ENCODE measurements at places on chromosomes 2 and 18.

DNA sequence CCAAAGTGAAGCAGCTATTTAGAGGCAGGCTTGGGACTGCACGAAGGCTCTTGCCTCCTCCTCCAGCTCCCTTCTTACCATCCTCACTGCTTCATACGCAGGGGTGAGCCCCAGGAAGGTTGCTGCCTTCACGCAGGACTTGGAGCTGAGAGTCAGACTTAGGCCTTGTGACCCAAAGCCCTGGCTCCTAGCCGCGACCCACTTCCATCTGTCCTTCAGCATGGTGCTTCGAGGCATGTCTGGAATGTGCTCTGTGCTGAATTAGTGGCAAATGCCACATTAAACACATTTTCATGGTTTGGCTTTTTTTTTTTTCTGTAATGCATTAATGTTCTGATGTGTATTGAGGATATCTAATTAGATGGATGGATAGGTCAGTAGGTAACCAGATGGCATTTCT lies 37.5 kb downstream of the ITGB1BP1 start:
- no peak for DNase-seq

- DNase-seq, result no peak
These were observed 15.0 kb downstream of the APLF start for GRCh38 chr2:68482296-68482820.

DNA sequence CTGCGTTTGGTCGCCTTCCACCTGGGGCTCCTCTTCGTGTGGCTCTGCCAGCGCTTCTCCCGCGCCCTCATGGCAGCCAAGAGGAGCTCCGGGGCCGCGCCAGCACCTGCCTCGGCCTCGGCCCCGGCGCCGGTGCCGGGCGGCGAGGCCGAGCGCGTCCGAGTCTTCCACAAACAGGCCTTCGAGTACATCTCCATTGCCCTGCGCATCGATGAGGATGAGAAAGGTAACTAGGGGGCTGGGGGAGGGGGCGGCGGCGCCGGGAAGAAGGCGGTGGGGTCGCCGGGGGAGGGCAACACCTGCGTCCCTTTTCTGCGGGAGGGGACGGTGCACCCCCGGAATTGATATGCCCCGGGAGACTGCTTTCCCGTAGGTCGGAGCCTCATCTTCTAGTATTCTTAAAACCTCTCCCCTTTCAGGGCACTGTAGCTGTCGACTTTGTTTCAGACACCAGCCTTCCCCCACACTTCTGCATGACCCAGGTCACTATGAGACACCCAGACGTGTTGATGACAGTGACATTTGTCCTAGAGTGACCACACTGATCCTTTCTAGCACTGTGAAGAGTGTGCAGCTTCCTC lies 755 bp downstream of the SPAST start:
- no peak for DNase-seq

DNA sequence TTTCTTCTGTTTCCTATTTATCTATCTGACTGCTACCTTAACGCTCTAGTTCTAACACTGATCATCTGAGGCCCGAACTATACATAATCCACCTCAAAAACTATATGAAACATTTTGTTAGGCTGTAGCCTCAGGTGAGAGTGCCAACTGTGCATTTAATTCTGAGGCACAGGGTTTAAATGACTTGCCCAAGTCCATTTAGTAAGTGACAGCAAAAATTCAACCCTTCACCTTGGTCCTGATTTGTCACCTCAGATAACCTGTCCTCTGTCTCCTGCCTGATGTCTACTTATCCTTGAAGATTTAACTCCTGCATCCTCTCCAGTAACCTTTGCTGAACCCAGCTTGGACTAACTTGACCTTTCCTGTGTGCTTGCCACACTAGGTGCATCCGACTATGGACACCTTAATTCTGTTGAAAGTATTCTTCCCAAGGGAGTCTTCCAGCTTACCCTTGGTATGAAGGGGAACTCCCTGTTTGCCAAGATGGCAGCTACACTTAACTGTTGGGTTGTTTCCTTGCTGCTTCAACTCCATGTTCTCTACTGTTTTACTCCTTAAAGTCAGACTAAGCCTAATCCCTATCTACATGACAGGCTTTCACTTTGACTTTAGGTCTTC lies 23.5 kb downstream of the CD302 start:
- DNase-seq, result no peak

GRCh38 chr2:226300196-226300886 lies 499.3 kb downstream of the IRS1 start:
- no peak for DNase-seq

DNA sequence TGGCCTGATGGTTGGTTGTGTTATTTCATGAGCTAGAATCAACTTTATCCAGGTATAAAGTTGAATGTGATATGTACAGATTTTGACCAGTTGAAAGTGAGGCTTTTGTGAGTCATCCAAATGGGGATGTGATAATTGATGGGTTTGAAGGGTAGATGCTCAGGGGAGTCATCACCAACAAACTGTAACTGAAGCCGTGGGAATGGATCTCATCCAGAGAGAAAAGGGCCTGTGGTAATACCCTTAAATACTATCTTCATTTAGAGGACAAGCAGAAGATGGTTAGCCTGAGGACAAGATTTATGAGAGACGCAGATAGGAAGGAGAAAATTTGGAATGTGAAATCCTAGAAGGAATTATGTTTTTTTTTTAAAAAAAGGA lies 90.5 kb upstream of the MYO3B start:
- no peak for DNase-seq

DNA sequence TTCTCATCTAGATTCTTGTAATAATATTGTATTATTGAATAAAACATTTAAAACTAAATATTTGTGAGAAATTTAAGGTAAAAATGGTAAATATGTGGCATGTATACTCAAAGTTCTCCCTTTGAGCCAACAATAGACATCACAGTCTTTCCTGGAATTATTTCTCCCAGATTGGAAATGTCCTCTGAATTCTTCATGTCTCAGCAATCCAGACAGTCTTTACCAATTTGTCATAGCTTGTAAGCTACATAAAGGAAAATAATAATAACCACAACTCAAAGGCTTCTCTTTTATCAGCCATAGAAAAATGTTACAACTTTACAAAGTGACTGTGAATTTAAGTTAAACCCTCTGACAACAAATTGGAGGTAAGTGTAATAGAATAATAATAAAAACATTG lies 784.9 kb downstream of the EPHA4 start:
- DNase-seq, result no peak

All from activated CD4-positive, alpha-beta T cell treated with anti-CD3 and anti-CD28 coated beads for 36 hours (primary cell).